Lower leg skin (tissue), 4 donors: ENCODE measurements at places on chromosomes 16 and 17. TPM values are rescaled to one million over a fixed set of nuclear protein-coding genes. Genes with fewer than 3 reads are reported as not detected.

DNA sequence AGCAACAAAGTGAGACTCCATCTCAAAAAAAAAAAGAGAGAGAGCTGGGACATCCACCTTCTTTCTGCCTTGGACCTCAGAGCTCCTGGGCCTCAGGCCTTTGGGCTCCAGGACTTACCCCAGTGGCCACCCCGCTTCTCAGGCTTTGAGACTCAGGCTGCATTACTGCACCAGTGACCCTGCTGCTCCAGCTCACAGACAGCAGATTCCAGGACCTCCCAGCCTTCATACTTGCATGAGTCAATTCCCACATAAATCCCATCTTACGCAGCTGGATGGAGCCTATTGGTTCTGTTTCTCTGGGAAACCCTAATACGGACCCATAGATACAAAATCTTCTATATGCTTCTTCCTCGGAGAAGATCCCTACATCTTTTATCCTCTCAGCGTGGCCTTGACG, 2.1 kb upstream of the CEP295NL start:
- DNase-seq = no peak

GRCh38 chr16:88746506-88746905, 38.5 kb downstream of the PIEZO1 start:
- DNase-seq = no peak

DNA sequence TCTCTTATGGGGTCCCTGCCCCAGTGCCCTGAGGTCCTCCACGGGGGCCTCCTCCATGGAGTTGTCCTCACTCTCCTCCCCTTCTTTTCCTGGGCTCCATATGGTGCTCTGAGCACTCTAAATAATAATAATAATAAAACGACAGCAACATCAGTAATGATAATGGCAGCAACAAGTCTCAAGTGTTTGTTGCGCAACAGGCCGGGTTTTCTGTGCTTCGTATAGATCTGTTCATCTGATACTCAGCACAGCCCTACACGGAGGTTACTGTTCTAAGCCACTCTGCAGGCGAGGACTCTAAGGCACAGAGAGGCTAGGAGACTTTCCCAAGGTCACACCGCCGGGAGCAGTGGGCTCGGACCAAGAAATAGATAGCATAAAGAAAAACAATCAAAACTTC, 13.7 kb downstream of the CIBAR2 start:
- no peak for DNase-seq

DNA sequence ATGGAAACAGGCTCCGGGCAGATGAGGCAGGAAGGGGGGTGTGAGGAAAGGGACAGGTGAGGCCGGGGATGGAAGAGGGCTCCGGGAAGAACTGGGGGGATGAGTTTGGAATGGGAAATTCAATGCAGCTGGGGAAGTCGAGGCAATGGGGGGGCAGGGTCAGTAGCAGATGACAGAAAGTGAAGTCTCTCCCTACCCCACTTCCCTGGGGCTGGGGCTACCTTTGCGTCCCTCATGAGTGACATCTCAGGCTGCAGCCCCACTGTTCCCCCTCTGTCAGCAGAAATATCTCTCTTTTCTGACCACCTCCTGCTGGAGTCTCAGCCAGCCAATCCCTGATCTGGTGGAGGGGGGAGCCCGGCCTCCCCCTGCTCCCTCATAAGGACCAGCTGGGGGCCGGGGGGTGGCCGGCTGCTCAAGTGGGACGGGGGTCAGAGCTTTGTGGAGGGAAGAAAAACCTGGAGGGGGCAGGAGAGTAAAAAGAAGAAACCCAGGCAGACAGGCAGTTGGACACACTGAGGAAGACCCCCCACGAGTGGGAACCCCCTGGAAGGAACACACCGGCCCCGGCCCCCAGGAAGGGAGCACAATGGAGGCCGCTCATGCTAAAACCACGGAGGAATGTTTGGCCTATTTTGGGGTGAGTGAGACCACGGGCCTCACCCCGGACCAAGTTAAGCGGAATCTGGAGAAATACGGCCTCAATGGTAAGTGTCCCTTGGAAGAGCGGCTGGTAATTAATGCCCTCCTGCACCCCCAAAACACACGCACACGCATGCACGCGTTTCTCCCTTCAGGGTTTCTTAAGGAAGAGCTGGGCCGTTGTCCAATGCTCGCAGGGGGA, at the start of gene ATP2A1:
TSS of gene ATP2A1 (plus strand) at position 406 of the 844 bp plus-strand sequence. CDS start at position 590, 184 bp downstream.
- no peak for DNase-seq

DNA sequence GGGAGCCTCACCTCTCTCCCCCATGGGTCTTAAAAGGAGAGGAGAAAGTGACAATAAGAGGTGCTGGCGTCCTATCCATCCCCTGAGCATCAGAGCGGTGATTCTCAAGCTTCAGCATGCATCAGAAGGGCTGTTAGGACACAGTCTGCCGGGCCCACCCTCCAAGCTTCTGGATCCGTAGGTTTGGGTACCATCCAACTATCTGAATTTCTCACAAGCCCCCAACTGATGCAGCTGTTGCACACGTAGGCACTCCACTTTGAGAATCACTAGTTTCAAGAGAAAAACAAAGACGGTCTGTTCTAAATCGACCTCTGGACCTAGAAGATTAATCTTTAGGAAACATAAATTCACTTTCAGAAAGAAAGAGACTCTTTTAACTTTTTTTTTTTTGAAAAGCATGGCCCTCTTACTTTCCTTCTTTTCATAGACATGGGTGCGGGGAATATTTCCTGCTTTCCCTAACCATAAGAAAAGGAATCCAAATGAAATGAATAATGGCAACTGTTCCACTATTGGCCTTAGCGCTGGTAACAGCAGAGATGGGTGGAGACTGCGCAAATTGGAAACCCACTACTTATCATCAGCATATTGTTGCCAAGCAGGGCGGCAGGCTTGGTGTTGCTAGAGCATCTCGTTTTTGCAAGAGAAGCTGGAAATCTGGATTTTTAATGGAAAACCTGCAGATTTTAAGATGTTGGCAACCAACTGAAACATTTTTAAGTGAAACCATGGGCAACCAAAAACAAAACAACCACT, 144.4 kb downstream of the GAS7 start:
- DNase-seq = no peak

DNA sequence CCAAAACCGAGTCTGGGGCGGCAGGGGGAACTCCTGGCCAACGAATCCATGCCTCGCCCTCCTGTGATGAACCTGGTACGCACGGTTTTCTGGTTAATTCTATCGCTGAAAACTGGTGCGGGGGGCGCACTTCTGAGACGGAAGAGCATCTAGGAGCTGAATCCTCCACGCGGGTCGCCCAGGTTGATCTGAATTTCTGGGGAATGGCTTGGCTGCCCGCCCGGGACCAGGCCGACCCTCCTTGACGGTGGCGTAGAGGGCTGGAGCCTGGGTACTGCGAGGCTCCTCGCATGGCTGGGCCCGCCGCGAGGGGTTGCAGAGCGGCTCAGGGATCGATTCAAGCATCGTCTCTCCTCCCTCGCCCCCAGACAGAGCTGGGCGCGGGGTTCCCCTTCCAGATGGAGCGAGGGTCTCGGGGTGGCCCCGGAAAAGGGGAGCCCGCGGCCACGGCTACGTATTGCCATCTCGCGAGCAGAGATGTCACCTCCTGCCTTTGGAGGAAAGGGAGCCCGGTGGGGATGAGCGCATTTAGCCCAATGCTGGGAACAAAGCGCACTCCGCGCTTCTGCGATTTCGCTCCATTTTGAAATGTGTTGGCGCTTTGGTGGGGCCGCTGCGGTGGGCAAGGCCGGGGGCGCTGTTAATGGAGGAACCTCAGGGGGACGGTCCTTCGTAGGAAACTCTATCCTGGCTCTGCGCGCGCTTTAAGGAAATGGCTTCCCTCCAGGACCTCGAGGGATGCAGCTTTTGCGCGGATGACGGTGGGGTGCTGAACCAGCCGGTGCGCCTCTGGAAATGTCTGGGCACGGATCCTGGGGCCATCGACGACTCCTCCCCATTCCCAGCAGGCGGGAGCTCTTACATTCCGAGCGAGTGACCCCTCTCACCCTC, 2.7 kb downstream of the MAPT start:
- no peak for DNase-seq

The KRT33B gene
- 117 TPM for total RNA-seq

GRCh38 chr16:68517606-68518166, 21.4 kb upstream of the ZFP90 start:
- no peak for DNase-seq

- DNase-seq = no peak
Observed at GRCh38 chr16:81174644-81175324, 63.7 kb upstream of the BCO1 start.

- DNase-seq = no peak
Observed at GRCh38 chr17:17155568-17155967, 50.6 kb downstream of the PLD6 start.

DNA sequence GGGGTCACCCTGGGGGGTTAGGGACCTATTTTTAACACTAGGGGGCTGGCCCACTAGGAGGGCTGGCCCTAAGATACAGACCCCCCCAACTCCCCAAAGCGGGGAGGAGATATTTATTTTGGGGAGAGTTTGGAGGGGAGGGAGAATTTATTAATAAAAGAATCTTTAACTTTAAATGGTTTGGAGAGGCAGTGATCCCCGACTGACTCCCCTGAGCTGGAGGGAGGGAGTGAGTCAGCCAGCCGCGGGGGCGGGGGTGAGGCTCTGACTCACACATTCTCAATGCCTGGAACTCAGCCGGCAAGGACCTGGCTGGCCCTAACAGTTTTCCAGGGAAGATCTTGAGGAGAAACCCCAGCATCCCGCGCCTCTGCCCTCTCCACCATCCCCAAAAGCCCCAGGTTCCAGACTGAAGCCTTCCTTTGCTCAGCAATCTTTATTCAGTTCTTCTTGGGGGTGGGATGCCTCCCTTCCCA, 1.5 kb downstream of the HCFC1R1 start:
- peak; percentile 99 for DNase-seq

The SDR42E1 gene
- total RNA-seq = 31.9 TPM

The SHISA6 gene
- total RNA-seq = 1.3 TPM

The CCL11 gene
- not detected for total RNA-seq

DNA sequence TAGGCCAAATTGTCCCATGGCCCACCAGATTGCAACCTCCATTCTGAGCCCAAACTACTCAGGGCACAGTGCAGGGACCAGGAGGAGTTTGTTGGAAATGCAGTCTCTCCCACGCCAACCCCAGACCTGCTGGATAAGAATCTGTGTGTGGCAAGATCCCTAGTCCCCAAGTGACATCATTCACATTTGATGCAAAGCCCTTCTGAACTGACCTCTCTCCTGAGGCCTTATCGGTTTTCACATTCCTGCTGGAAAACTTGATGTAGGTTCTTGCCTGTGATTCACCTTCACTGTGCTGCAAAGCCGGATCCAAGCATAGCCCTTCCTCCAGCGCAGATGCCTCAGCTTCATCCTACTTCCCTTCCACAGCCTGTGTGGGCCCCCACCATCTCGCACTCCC, 6.6 kb upstream of the SHCBP1 start:
- no peak for DNase-seq

DNA sequence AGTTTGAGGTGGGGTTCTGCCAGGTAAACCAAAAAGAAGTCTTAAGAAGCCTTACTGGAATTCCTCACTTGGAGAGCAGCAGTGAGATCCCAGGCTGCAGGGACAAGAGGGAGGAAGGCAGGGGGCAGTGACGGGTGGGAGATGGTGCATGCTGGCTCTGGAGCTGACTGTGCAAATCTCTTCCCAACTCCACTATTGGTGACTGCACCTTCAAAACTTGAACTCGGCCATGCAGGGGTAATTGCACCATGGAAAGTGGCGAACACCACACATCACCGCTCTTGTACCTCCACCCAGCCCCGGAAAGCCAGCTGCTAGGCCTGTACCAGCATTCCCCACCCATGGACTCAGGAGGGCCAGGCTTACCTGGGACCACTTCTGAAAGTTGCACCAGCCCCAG, 51.4 kb upstream of the CDR2 start:
- DNase-seq = peak; percentile 73

GRCh38 chr17:61477204-61477834, 25.1 kb downstream of the TBX4 start:
- no peak for DNase-seq

The SKAP1 gene
- 1.2 TPM for total RNA-seq

- DNase-seq = no peak
Observed at GRCh38 chr16:35173295-35173694, 1713.9 kb downstream of the TP53TG3F start.

DNA sequence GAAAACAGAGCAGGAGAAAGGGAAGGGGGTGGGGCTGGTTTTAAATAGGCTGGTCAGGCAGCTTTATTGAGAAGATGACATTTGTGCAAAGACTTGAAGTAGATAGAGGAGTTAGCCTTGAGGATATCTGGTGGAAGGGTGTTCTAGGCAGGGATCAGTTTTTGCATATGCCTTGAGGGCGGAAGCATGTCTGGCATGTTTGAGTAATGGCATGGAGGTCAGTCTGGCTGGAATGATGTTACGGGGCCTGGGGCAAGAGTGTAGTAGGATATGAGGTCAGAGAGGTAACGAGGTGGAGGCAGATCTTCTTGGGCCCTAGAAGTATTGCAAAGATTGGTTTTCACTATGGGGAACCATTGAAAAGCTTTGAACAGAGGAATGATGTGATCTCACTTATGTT, 4.8 kb downstream of the RABEP1 start:
- DNase-seq = no peak

The PIMREG gene
- total RNA-seq = 2.8 TPM

GRCh38 chr17:37488009-37488604, 1.6 kb upstream of the DUSP14 start:
- no peak for DNase-seq

The MYH8 gene
- not detected for total RNA-seq

The NXN gene
- total RNA-seq = 37.0 TPM

- no peak for DNase-seq
Observed at GRCh38 chr17:67150826-67151225, 94.2 kb downstream of the HELZ start.

DNA sequence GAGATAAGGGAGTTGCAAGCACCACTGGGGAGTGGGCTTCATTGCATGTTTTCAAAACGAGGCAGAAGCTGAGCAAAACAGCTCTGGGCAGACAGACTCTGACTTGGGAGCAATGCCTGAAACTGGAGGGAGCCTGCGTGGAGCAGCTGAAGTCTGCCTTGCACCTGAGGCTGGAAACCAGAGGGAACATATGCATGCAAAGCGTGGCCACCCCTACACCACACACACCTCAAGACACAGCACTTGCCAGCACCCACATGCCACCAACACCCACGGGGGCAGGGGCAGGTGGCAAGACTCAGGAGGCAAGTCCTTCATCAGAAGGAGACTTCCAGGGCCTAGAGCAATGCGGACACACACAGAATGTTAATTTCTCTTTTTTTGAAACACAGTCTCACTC, 45.8 kb downstream of the COTL1 start:
- DNase-seq = no peak

DNA sequence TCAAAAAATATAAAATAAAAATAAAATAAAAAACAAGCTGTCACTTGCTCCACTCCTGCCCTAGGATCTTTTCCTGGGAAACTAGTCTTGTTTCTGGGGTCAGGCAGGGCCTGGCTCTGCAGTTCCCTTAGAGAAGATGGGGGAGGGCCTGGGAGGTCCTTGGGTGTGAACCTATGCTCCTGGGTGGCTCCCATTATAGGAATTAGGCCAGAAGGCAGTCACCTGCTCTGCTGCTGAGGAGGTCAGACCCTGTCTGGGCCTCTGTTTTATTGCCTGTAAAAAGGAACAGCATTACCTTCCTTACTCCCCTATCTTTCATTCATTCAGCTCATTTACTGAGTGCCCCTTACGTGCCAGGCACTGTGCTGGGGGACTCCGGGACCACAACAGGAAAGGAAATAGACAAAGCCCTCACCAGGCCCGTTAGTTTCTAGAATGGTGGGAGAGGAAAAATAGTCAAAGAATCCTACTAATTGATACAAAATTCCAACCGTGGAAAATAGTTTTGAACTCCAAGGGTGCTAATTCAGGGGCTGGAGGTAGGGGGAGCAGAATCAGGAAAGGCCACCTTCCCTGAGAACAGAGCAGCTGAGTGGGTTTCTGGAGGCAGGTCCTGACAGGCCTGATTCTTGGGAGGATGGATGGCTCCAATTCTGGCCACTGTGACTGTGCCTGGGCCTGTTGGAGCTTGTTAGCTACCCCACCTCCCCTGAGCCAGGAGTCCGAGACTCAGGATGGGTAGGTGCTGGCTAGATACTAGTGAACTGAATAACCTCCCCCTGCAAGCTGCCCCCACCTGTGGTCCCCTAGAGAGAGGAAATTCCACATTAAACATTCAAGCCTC, 1.3 kb upstream of the SLC46A1 start:
- DNase-seq = no peak
